Panc1 (cell line): ENCODE measurements at places on chromosomes 5 and 9. TPM values are rescaled to one million over a fixed set of nuclear protein-coding genes. Genes with fewer than 3 reads are reported as not detected.

Gene CBY3
- total RNA-seq, result 0.39 TPM

Gene LEAP2
- total RNA-seq, result 1.4 TPM

Gene SPATA31C1
- not detected for total RNA-seq

Gene FREM1
- not detected for total RNA-seq

Gene CDO1
- total RNA-seq, result not detected

DNA sequence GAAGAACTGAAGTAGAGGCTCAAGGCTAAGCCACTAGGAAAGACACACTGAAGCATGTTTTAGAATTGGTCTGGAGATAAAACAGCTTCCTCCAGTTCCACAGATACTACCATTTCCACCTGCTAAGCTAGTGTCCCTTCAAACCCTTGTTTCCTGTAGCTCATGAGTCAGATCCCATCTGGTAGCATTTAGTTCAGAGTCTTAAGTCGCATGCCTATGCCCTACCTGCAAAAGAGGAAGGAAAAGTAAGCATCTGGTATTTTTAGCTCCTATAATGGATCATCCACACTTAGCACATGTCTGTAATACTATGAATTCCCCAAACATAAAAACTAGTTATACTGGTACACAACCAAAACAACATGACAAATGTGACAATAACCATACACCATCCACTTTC, 92.1 kb downstream of the CDKN2A start:
- H3K36me3 ChIP-seq, result no peaks in the 10 kb centered on the region
- H3K27ac ChIP-seq, result no peak overlapping the region
- no peaks in the 10 kb centered on the region for H3K4me1 ChIP-seq
- no peak overlapping the region for H3K4me3 ChIP-seq

- no peak overlapping the region for H3K27ac ChIP-seq
- no peak overlapping the region for H3K4me3 ChIP-seq
- peaks cover 14% of the 10 kb centered on the region for H3K27me3 ChIP-seq
These were observed 138.6 kb downstream of the C5orf15 start for GRCh38 chr5:133829786-133830185.

- no peaks in the 10 kb centered on the region for H3K36me3 ChIP-seq
- no peak overlapping the region for H3K27ac ChIP-seq
- H3K4me1 ChIP-seq, result peaks cover 3% of the 10 kb centered on the region; the same call in 1 of the 2 replicates
- H3K4me3 ChIP-seq, result no peak overlapping the region
- DNase-seq, result no peak
- no peaks in the 10 kb centered on the region for H3K27me3 ChIP-seq
These were observed 199.8 kb downstream of the MAPKAP1 start for GRCh38 chr9:125507226-125507625.
